ENCODE measurements at places on chromosomes 7 and 10.

DNA sequence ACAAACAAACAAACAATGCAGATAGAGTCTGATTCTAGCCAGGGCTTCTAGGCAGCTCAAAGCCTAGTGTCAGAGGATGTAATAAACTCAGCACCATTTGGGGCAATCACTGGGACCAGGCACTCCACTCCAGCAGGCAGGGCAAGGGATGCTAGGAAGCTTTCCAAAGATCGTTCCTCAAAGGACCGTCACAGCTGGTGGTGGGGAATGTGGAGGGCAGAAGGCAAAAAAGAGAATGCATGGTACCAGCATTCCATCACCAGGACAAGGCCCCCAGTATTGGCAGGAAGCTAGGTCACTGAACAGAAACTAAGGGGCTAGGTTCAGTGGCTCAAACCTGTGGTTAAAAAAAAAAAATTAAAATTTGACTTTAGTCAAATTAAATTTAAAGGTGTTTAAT lies 94.2 kb downstream of the CUL2 start:
- no peak for DNase-seq

DNA sequence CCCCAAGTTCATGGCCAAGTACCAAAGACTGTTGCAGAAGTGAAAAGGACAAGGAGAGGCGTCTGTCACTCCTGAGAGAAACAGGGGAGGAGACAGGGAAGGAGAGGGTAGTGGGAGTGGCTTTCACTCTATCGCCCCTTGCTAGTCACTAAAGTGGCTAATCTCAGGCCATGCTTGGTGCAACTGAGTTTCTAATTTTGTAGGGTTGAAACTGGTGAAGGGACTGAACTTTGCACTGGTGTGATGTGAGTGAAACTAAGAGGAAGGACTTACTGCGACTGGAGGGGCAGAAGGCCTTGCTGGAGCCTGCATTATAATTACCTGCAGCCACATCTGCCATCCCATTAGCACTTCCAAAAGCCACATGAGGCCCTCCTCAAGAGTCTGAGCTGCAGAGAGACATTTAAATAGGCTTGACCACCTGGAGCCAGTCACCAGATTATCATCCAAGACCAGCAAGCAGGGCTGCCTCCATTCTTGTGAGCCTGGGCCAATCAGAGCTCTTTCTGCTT lies 107.2 kb upstream of the EEPD1 start:
- DNase-seq, result no peak

GRCh38 chr7:135704074-135704473 lies 23.9 kb downstream of the SLC13A4 start:
- no peak for DNase-seq

- no peak for DNase-seq
These were observed 158.3 kb downstream of the TCF7L2 start for GRCh38 chr10:113108194-113108835.

- no peak for DNase-seq
These were observed 18.8 kb upstream of the MET start for GRCh38 chr7:116653204-116653603.

- no peak for DNase-seq
These were observed 17.4 kb downstream of the POLL start for GRCh38 chr10:101570428-101571270.

GRCh38 chr7:38368191-38368605 lies 94.8 kb upstream of the TARP start:
- peak; percentile 9 for DNase-seq

DNA sequence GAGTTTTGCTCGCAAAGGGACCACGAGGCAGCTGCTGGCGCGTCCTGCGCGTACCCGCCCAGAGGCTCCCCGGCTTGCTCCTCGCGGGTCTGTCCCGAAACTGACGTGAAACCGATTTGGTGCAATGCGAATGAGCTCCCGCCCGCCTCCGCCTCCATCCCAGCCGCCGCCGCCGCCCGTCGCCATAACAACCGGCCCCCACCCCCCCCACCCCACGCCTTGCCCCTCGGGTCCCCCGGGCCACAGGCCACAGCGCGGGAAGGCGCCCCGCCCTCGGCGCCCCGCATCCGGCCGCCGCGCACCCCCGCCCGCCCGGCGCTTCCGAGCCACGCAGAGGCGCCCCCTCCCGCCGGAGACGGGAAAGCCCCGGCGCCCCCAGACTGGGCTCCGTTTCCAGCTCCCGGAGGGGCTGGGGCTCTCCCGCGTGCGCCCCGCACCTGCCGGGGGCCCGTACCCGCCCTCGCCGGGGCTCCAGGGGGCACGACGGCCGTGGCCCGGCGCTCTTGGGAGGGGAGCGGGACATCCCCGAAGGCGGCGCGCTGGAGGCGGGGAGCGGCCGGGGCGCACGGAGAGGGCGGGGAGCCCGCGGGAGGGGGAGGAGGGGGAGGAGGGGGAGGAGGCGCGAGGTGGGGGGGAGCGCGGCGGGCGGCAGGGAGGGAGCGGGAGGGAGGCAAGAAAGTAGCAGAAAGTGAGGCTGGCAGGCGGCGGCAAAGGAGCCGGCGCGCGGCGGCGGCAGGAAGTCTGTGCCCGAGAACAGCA lies at the start of gene CAMK1D:
TSS of gene CAMK1D (plus strand) at position 678 of the 759 bp plus-strand sequence.
- DNase-seq, result no peak

DNA sequence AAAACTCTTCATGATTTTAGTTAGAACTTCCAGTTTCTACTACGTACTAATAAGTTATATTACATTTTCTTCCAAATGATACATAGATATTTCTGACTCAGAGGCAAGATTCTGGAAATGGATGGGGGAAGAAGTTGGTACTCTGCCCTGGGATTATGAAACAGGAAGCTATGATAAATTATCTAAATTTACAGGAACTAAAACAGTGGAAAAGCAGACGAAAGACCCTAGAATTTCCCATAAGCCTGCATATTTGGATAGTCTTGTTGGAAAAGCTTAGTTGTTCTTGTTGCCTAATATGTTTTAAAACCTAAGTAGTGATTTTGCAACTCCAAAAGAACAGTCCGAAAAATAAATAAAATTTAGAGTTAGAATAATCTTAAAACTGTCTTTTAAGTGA lies 21.8 kb downstream of the CFAP69 start:
- no peak for DNase-seq

GRCh38 chr7:22150221-22150620 lies 204.5 kb upstream of the CDCA7L start:
- no peak for DNase-seq

DNA sequence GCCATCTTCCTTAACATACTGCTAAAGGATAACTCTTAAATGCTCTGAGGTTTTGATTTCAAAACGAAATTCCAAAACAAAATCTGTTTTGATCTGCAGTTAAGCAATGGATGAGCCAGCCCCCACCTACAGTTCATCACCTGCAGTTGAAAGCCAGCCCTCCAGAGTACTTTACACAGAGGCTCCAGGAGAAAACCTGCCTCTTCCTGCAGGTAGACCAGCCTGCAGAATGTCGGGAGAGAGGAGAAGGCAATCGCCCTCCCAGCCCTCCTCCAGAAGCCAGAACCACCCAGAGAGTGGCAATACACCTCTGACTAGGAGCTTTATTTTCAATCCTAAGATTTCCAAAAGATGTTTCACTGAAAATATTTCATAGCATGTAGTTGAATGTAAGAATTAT lies 798.1 kb downstream of the GATA3 start:
- DNase-seq, result no peak

- DNase-seq, result no peak
These were observed 66.2 kb downstream of the SORCS1 start for GRCh38 chr10:107098326-107098725.

GRCh38 chr10:6382081-6382480 lies 179.3 kb downstream of the PFKFB3 start:
- no peak for DNase-seq

- no peak for DNase-seq
These were observed 81.3 kb downstream of the FOXL3 start for GRCh38 chr7:371119-371778.

GRCh38 chr10:14466257-14466656 lies 135.5 kb upstream of the FRMD4A start:
- DNase-seq, result no peak

DNA sequence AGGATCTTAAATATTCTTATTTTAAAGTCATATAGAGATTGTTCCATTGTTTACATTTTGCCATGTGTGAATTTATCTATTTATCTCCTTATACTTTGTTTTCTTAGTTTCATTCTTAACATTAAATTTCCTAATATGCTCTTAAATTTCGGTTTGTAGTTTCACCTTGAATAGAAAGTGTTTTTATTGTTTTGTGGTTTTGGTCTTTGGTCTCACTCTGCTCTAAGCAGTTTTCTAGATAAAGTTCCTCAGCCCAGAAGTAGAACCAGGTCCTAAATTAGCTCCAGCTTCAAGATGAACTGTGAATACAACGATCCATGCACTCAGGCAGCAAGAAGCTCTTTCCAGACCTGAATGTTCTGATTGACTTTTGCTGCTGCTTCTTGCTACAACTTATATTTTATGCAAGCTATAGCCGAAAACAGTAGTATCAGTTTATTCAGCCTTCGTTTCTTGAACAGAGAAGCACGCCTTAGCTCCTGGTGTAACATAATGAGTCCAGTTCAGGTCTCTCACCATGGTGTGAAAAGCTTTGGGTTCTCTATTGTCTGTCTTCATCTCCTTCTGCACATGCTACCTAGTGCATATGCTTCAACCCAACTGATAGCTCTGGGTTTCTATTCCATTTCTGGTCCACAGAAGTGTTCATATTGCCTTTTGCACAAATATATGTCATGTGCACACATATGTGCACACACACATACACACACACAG lies 95.3 kb downstream of the SEM1 start:
- DNase-seq, result no peak

- DNase-seq, result no peak
These were observed 11.8 kb downstream of the NT5C3A start for GRCh38 chr7:33050535-33051318.

DNA sequence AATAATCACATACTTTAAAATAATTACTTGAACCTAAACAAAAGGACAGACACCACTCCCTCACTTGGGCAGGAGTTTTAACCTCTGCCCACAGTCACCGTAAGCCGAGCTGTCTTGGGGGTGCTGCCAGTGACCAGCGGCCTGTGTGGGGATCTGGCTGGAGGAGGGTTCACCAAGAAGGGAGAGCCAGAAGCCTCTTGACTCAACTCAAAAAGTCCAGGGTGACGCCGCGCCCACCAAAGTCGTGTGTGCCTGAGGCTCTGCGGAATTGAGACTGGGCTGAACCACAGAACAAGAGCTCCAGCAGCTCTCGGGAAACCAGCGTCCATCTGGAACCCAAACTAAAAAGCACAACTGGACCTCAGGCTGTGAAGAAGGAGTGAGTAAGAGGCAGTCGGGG lies 35.8 kb downstream of the ZFAND2A start:
- DNase-seq, result no peak

- DNase-seq, result no peak
These were observed 62.7 kb downstream of the LANCL2 start for GRCh38 chr7:55427800-55428199.

- DNase-seq, result no peak
These were observed 74.0 kb downstream of the WDR37 start for GRCh38 chr10:1130226-1130625.

- no peak for DNase-seq
These were observed 99.8 kb upstream of the AGBL3 start for GRCh38 chr7:134886353-134887057.

- DNase-seq, result no peak
These were observed 57.0 kb downstream of the ASAH2B start for GRCh38 chr10:50796693-50797092.

- DNase-seq, result no peak
These were observed 71.3 kb downstream of the PFKFB3 start for GRCh38 chr10:6274040-6274439.

DNA sequence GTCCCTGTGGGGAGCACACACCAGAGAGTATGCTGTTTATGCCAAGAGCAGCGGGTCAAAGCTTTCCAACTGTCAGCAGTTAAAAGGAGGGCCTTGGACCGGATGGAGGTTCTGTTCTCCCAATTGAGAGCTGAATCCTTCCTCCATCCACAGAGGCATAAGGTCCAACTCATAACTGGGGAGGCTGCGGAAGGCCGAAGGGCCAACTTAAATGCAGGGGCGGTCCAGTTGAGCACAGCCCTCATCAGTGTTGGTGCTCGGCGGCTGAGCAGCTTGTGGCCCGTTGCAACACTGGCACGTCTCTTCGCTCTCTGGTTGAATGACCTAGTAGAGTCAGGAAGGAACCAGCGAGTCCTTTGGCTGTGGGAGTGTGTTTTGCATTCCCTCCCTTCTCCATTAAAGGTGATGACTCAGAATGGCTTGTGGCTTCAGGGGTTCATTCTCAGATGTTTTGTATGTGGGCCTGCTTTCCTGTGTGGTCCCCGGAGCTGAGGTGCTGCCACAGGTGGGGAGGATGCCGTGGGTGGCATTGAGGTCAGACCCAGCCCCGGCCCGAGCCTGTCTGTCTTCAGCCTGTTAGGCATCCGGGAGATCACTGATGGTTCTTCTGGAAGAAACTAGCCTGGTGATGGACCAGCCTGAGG lies 44.8 kb upstream of the DMBT1 start:
- DNase-seq, result no peak

DNA sequence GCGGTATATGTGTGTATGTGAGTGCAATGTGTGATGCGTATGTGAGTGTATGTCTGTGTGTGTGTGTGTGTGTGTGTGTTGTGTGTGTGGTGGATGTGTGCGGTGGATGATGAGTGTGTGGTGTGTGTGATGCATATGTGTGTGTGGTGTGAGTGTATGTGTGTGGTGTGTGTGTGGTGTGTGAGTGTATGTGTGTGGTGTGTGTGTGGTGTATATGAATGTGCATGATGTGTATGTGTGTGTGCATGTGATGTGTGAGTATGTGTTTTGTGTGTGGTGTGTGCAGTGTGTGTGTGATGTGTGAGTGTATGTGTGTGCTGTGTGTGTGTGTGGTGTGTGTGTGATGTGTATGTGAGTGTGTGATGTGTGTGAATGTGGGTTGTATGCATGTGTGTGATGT lies 222.0 kb downstream of the SKAP2 start:
- DNase-seq, result no peak

- no peak for DNase-seq
These were observed 124.0 kb upstream of the PTPN20 start for GRCh38 chr10:46787321-46787615.

DNA sequence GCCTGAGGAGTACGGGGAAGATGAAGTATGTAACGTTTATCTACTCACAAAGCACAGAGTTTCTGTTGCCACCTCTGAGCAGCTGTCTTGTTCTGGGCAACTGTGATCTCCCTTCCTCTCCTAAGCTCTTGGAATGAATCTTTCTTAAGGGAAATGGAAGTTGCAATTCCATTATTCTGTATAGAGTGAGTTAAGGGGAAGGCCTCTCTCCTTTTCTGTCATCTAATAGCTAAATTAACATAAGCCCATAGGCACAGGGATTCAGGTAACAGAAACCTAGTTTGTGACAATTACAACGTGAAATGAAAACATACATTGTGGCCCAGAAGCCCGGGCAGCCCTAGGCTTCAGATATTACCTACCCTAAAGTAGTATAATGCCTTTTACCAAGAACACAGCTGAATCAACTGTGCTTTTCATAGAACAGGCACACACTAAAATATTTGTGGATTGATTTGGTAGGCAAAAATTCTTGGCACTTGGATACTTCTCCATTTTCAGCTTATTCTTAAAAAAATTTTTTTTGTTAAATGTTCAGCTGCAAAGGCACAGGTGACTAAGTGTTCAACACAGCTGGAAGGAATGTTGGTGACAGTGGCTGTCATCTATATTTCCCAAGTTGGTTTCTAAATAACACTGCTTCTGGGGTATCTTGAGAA lies 3.8 kb upstream of the PDCD4 start:
- DNase-seq, result no peak

- DNase-seq, result no peak
These were observed 337.9 kb downstream of the FGFR2 start for GRCh38 chr10:121260377-121260776.

GRCh38 chr7:28723336-28723735 lies 234.8 kb downstream of the TRIL start:
- DNase-seq, result no peak
